T-helper 2 cell treated with Interferon-gamma antibody and Interleukin-4, amounts not matched to agents 100 ng/mL and 5 ng/mL, for 36 hours (primary cell): ENCODE measurements at places on chromosomes 1 and 21. TPM values are rescaled to one million over a fixed set of nuclear protein-coding genes. Genes with fewer than 3 reads are reported as not detected.

CD160 gene
- total RNA-seq = 0.25 TPM in 1 of 2 replicates, not detected in the other

APCS gene
- total RNA-seq = not detected in 2 replicates

SPATA45 gene
- not detected in 2 replicates for total RNA-seq

MPZ gene
- total RNA-seq = 2.7 and 3.0 TPM in 2 replicates

SLC1A7 gene
- not detected in 2 replicates for total RNA-seq

SPRR4 gene
- not detected in 2 replicates for total RNA-seq

VANGL2 gene
- total RNA-seq = not detected in 2 replicates

LCE2B gene
- total RNA-seq = not detected in 2 replicates

RPTN gene
- not detected in 2 replicates for total RNA-seq

G0S2 gene
- 0.89 and 1.6 TPM in 2 replicates for total RNA-seq

OR2M4 gene
- total RNA-seq = not detected in 2 replicates

CLIC6 gene
- total RNA-seq = 0.11 and 0.16 TPM in 2 replicates

KRTCAP2 gene
- 220 and 221 TPM in 2 replicates for total RNA-seq

OR10Z1 gene
- total RNA-seq = not detected in 2 replicates

RAB3B gene
- 0.05 TPM in 2 replicates for total RNA-seq

NTNG1 gene
- total RNA-seq = not detected in 2 replicates

DNM3 gene
- total RNA-seq = 1.3 and 1.5 TPM in 2 replicates

MROH9 gene
- not detected in 2 replicates for total RNA-seq

LCE3D gene
- not detected in 2 replicates for total RNA-seq

DCLRE1B gene
- total RNA-seq = 18.4 and 19.0 TPM in 2 replicates

HMGCS2 gene
- total RNA-seq = not detected in 2 replicates

TNFSF18 gene
- total RNA-seq = not detected in 2 replicates

CD34 gene
- 0.02 and 0.05 TPM in 2 replicates for total RNA-seq

SPRR2D gene
- not detected in 2 replicates for total RNA-seq

HOOK1 gene
- total RNA-seq = 1.9 and 2.2 TPM in 2 replicates

TLCD4 gene
- 0.02 TPM in 1 of 2 replicates, not detected in the other for total RNA-seq

DMRTB1 gene
- total RNA-seq = not detected in 2 replicates

RRP15 gene
- total RNA-seq = 22.1 and 25.3 TPM in 2 replicates

MTARC1 gene
- not detected in 2 replicates for total RNA-seq

SLC45A3 gene
- total RNA-seq = 0.16 and 0.23 TPM in 2 replicates

DENND2D gene
- 203 and 207 TPM in 2 replicates for total RNA-seq

GJA9 gene
- total RNA-seq = not detected in 2 replicates
